ENCODE measurements at places on chromosomes 11 and 22. TPM values are rescaled to one million over a fixed set of nuclear protein-coding genes. Genes with fewer than 3 reads are reported as not detected.

Gene DEUP1
- polyA plus RNA-seq, result not detected

Gene PIWIL4
- polyA plus RNA-seq, result not detected

- H3K27me3 ChIP-seq, result peaks cover 10% of the 10 kb centered on the region
- no peak for DNase-seq
- H3K4me3 ChIP-seq, result peak overlapping the region; percentile 76
- peaks cover 5% of the 10 kb centered on the region for H3K36me3 ChIP-seq
- H3K4me1 ChIP-seq, result peaks cover 27% of the 10 kb centered on the region
Observed at GRCh38 chr22:41909310-41910049, 5.4 kb downstream of the SHISA8 start.

GRCh38 chr11:26992031-26992541, 1.8 kb upstream of the FIBIN start:
- H3K36me3 ChIP-seq, result no peaks in the 10 kb centered on the region

DNA sequence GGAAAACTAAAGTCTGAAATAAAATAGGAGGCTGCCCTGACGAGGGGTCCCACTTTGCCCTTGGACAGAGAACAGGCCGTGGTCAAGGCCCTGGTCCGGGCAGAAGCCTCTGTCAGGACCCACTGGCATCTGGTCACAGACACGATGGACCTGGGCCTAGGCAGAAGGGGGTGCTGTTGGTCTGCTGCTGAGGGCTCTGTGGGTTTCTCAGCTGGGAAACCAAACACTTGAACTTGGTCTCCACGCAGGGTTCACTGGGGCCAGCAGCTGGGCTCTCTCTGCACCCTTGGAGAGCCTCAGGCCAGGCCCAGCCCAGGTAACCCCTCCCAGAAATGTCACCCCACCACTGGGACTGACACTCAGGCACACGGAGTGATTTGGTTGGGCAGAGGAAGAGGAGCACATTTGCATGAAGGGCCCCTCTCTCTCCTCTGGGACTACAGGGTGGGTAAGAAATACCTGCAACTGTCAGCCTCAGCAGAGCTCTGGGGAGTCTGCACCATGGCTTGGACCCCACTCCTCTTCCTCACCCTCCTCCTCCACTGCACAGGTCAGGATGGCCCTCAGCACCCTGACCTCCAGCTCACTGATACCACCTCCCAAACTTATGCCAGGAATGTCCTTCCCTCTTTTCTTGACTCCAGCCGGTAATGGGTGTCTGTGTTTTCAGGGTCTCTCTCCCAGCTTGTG, 48.1 kb upstream of the TOP3B start:
- H3K4me1 ChIP-seq, result no peaks in the 10 kb centered on the region
- no peak overlapping the region for H3K27ac ChIP-seq
- no peak overlapping the region for H3K4me3 ChIP-seq

DNA sequence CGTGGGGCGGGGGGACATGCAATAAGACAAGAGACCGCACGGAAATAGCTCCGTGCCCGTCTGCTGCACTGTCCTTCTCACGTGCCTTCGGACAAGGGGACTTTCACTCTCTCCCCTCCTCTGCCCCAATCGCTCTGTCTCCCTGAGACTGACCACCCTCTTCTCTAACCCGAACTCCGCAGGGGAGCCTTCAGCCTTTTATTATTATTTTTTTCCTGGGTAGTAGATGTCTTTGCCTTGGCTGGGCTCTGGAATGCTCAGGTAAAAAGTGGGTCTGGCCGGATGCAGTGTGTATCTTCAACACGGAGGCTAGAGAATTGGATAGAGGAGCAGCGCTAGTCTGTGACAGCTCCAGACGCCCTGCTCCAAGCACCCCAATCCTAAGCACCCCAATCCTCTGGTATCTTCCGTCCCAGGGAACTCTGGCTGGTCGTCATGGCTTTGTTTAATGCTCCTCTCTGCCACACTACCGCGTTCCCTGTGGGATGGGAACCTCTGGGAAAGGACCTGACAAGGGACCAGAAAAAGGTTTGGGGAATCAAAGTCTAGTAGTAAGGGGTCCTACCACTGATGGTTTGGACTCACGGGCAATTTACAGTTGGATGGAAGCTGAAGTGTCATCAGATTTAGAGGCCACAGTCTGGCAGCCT, 25.1 kb upstream of the ROBO3 start:
- H3K4me3 ChIP-seq, result no peak overlapping the region
- no peak for DNase-seq
- no peaks in the 10 kb centered on the region for H3K36me3 ChIP-seq
- no peak overlapping the region for H3K27ac ChIP-seq

Measured in immature natural killer cell (primary cell).